ENCODE measurements at places on chromosomes 2 and 18. TPM values are rescaled to one million over a fixed set of nuclear protein-coding genes. Genes with fewer than 3 reads are reported as not detected.

- no peak for DNase-seq
Measured at GRCh38 chr2:21392649-21393048, 268.9 kb downstream of the TDRD15 start.

- no peak for DNase-seq
Measured at GRCh38 chr2:62554440-62554839, 48.4 kb upstream of the TMEM17 start.

GRCh38 chr18:23888881-23889280 is 125.7 kb upstream of the TTC39C start:
- no peak for DNase-seq

GRCh38 chr2:217834744-217835513 is 167.9 kb downstream of the TNS1 start:
- DNase-seq, result no peak

DNA sequence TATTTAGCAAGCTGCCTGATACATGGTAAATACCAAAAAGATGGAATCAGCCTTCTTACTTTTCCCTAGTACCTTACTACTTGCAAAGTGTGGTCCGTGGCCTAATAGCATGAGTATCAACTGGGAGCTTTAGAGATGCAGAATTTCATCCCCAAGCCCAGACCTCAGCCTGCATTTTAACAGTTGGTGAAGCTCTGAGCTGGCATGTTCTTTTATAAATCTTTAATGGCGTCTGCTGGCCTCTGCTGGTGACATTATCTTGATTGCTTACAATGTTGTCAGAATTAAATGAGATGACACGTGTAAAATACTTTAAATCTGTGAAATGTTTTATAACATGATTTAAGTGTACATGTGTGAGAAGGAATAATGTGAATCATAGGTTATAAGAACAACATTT is 115.1 kb upstream of the NOSTRIN start:
- no peak for DNase-seq

DNA sequence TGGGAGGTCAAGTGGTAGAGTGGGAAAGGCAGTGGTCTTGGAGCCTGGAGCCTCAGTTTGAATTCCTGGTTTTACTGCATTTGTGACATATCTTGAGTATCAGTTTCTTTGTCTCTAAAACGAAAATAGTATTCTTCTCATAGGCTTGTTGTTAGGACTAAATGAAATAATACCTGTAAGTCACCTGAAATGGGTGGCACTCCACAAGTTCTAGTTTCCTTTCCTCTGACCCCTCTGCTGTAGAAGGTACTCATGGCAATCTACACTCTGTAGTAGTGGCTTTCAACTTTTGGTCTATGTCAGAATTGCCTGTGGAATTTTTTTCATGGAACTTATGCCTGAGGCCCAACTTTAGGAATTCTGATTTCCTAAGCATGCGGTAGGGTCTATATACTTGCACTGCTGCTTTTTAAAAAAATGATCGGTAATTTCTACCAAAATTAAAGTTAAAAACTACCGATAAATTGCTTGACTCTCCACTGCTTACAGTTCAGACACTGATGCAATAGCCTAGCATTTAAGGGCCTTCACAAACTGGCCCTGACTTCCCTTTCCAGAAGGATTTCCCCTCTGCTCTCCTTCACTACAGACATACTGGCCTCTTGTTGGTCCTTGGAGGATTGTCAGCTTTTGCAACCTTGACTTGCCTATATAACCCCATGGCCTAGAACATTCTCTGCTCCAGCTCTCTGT is 47.2 kb downstream of the PLEK start:
- no peak for DNase-seq

DNA sequence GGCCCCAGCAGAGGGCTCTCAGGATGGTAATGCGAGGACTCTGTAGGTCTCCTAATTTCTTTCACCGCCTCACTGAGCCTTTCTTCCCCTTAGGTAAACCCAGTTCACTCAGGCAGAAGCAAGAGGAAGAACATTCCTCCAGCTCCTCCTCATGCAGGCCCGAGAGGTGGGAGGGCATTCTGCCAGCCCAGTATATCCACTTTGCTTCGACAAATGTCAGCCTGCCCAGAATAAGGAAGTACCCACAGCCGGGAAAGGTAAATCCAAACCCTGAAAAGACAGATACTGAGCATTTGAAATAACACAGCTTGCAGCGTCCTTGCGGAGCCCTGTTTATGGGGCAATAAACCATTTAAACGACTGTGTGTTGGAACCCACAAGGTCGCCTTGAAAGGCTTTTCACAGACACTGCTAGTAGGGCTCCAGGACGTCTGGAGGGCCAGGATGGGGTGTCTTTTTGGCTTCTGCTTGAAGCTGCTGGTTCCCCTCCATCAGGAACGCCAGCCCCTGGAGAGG is 63.0 kb upstream of the STPG4 start:
- DNase-seq, result no peak

DNA sequence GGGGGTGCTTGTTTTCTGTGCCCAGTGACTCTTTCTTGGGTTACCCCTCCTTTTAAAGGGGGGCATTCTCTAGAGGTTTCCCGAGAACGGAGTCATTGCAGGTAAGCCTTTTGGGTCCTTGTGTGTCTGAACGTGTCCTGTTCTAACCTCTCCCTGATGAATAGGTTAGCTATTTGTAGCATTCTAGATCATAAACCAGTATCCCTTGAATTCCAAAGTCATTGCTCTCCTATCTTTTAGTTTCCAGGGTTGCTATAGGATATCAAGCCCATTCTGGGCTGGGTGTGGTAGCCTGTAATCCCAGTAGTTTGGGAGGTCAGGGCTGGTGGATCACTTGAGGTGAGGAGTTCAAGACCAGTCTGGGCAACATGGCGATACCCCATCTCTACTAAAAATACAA is 65.9 kb upstream of the YWHAQ start:
- no peak for DNase-seq

DNA sequence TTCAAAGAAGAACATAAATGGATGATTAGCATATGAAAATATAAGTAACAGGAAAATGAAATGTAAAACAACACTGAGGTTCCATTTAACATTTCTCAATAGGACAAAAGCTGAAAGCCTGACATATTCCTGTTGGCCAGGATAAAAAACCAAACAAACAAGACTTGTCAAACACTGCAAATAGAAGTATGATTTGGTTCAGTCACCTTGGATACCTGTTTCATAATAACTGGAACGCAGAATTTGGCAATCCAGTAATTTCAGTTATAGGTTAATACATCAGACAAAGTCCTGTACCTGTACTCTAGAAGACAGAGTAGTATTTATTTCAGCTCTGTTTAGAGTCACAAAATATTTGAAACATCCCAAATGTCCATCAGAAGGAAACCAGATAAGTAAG is 16.5 kb upstream of the EVA1A start:
- no peak for DNase-seq

DNA sequence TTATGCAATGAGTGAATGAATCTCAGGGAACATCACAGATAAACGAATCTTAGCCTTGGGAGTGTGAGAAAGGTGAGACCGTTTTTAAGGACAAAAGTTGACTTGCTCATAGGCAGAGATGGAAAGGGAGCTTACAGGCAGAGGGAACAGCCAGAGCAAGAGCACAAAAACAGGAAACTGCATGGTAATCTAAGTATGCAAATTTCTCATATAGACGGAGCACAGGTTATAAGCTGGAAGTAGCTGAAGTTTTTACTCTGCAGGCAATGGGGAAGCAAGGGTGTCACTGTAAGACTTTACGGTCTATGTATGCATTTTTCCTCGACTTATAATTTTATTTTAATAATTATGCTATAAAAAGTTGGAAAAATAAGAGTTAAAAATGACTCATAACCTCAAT is 44.8 kb upstream of the STRN start:
- no peak for DNase-seq

DNA sequence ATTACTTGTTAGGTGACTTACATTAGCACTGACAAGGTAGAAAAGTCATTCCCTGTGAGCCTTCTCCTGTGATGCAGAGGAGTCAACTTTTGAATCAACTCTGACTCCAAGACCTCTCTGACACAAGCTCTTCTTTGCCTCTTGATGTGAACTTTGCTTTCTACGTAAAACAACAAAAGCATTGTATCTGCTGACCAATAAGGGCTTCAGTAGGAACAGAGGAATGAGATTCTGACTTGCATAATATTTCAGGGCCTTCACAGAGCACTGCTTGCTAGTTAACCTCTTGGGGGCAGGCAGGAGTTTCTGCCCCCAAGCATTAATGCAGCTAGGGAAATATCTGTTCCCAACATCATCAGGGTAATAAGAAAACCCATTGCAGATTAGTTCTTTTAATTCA is 791.5 kb downstream of the BCL11A start:
- DNase-seq, result no peak

- no peak for DNase-seq
Measured at GRCh38 chr2:40665493-40666232, 213.8 kb upstream of the SLC8A1 start.

IGFBP5 gene
- polyA plus RNA-seq, result 90.5 TPM

TMEM247 gene
- not detected for polyA plus RNA-seq

SP140L gene
- 15.9 TPM for polyA plus RNA-seq

PAX3 gene
- polyA plus RNA-seq, result not detected

GPBAR1 gene
- polyA plus RNA-seq, result 1.2 TPM

RAX gene
- not detected for polyA plus RNA-seq

CCDC141 gene
- 2.9 TPM for polyA plus RNA-seq

KCNG2 gene
- polyA plus RNA-seq, result 0.17 TPM

SNRNP200 gene
- 209 TPM for polyA plus RNA-seq

TFPI gene
- 153 TPM for polyA plus RNA-seq

Measured in left lung (tissue), 14 donors.